ENCODE measurements at places on chromosomes 4 and X.
A peak's percentile ranks its signal among the peaks of the same experiment; 100 is the strongest.

DNA sequence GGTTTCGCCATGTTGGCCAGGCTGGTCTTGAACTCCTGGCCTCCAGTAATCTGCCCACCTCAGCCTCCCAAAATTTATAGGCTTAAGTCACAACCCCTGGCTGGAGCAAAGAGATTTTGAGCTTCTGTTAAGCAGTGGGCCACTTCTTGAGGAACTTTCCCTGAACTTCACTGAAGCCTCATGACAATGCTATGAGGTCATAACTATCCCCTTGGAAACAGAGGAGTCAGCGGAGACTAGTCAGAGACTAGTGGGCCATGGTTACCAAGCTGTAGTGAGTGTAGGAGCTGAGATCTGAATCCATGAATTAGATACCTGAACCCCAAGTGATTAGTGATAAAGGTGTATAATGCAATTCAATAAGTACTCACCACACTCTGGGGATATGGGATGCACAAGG is 145.1 kb upstream of the MSX1 start:
- DNase-seq, result no peak

DNA sequence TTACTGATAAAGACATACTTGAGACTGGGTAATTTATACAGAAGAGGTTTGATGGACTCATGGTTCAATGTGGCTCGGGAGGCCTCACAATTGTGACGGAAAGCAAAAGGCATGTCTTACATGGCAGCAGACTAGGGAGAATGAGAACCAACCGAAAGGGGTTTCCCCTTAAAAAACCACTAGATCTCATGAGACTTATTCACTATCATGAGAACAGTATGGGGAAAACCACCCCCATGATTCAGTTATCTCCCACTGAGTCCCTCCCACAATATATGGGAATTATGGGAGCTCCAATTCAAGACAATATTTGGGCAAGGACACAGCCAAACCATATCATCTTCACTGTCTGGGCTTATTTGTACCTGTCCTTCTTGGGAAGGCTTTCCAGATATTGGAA is 22.8 kb upstream of the MUC7 start:
- DNase-seq, result no peak

DNA sequence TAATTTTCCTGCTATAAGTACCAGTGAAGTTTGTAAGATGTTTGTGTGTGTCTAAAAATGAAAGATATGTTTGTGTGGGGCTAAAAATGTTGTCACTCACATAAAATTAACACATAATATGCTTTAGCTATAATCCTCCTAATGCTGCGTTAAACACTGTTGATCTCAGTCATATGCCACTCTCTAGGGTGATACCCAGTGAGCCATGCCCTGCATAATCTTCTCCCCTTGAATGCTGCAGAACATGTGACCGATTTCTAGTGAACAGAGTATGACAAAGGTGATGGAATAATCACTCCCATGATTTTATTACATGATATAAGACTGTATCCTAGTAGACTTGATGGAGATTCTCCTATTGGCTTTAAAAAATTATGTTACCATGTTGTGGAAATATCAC is 119.1 kb upstream of the EPHA5 start:
- no peak for DNase-seq

DNA sequence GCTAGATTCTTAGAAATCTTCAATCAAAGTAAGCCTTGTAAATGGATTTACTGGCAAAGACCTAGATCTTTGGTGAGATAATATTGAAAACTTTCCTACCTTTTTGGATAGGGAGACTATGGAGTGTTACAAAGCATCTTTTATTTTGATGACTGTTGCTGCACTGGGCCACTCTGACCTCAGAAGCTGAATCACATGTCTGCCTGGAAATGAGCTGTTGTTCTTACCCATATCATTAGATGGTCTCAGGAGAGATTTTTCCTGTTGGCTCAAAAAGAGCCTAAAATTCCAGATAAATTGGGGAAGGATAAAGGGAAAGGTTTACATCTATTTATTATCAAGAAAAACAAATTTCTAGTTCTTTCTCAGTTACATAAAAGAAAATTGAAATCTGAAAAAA is 127.5 kb upstream of the BMP3 start:
- DNase-seq, result no peak

DNA sequence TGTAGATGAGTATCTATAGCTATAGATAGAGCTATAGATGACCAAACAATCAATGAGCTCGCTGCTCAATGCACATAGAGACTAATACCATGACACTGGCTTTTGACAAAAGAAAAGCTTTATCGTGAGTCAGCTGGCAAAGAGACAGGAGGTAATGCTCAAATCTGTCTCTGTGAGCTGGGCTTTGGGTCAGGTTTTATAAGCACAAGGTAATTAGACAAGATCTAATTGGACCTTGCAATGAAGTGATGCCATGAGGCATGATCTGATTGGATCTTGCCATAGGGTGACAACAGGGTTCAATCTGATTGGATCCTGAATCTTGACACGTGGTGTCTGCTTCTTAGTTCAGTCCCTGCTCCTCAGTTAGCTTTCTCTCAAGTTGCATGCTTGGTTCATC is 180.7 kb upstream of the MXRA5 start:
- no peak for DNase-seq

DNA sequence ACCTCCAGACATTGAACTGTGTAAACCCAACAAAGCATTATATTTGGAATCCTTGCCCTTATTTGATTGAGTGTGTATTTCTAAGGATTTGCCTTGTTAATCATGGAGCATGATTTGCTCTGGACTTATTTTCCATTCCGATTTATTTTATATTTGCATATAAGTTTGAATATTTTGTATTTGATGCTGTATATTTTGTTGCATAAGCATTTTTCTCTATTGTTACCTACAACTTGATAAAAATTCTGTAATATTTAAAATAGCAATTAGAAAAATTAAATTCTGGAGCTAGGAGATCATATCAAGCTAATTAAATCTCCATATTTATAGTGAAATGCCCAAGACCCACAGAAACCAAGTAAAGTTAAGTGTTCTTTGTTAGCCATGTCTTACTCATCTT is 47.2 kb downstream of the USO1 start:
- DNase-seq, result no peak

DNA sequence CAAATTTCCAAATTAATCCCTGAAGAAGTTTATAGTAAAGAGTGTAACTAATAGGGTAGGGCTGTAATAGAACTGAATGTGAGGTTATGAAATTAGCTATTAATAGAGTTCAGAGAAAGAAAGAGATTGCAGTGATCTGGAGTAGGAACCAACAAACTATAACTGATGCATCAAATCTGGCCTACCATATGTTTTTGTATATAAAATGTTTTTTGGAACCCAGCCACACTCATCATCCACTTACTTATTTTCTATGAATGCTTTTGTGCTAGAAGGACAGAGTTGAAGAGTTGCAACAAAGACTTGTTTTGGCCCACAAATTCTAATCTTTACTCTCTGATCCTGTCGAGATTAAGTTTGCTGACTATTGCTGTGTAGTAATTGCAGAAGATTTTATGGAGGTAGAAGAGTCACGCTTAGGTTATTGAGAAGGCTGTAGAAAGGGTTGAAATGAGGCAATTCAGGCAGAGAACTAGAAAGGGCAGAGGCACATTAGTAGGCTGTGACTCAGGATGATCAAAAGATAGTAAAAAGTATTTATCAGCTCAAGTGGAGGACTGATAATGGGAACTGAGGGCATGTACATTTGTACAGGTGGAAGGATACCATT is 298.7 kb upstream of the EMCN start:
- DNase-seq, result no peak

DNA sequence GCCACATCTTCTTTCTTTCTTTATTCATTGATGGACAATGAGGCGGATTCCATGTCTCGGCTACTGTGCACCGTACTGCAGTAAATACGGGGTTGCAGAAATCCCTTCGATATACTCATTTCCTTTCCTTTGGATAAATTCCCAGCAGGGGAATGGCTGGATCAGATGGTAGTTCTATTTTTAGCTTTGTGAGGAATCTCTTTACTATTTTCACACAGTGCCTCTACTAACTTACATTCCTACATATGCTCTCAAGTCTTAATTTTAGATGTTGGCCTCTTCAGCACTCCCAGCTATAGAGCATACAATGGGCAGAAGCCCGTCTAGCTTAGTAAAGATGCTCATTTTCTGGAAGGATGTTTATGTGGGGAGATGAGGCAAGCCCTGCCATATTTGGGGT is 317.4 kb downstream of the ASMT start:
- DNase-seq, result no peak

DNA sequence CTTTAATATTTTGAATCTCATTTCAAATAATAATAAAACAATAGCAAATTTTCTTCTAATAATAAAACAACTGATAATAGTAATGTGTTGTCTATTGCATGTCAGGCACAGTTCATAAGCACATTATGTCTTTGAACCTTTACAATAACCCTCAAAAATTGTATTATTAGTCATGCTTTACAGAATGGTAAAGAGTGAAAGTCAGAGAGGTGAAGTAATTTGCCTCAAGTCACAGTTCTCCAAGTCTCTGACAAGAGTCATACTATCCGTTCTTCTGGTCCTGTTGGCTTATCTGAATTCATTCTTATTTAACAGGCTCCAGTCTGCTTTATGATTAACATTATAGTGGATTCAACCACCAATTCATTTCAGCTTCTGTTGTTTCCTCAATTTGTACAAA is 313.0 kb downstream of the AFF2 start:
- no peak for DNase-seq

- DNase-seq, result no peak
Measured at GRCh38 chr4:68368691-68369131, 18.8 kb upstream of the YTHDC1 start.

GRCh38 chr4:20253735-20254409 is 2.2 kb downstream of the SLIT2 start:
- no peak for DNase-seq

DNA sequence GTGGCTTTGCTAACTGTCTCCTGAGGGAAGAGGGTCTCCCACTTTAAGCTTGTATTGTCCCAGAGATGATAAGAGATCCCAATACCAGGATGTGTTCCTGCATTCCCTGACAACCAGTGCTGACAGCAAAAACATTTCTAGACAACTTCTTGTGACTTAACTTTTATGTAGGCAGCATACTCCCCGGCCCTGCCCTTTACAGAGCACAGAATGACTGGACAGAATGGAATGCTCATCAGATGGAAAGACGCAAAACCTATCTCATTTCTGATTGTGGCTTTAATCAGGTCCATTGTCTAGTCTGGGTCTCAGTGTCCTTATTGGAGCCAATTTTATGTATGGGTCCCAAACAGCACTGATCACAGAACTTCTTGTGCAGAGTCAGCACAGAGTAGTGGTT is 18.2 kb upstream of the PLAC1 start:
- DNase-seq, result no peak

GRCh38 chr4:140326395-140326993 is 47.0 kb upstream of the SCOC start:
- DNase-seq, result no peak

DNA sequence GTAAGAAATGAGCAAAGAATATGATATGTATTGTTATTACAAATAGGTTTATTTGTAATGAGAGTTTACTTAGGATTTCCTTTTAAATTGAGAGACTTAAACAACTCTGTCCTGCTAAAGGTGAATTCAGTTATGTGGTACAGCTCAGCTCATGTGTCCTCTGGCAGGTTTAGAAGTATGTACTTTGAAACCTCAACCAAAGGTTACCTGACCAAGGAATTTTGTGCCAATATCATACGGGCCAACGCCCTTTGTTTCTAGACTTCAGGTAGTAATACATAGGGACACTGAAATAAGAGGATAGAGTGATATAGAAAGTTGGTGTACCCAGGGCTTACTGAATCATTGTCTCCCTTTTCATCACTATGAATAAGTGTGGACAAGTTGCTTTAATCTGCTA is 25.7 kb downstream of the SLAIN2 start:
- DNase-seq, result no peak

GRCh38 chr4:78627046-78627965 is 75.7 kb downstream of the ANXA3 start:
- DNase-seq, result no peak

DNA sequence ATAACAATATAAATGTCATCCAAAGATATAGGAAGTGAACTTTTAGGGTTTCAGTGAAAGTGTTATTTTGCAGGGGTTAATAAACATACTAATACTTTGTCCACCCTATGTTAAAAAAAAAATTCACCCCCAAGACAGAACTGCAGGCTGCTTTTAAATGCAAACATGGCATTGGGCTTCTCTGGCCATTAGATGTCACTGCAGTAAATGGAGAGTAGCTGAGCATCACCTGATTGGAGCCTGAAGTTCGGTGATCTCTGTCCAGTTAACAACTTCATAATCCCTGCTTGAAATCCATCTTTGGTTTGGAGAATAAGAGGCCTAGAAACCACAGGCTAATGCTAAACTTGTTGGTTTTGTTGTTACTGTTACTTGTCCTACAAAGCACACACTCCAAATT is 18.7 kb downstream of the SLC25A43 start:
- no peak for DNase-seq

- no peak for DNase-seq
Measured at GRCh38 chrX:123236859-123237258, 52.8 kb downstream of the GRIA3 start.

- DNase-seq, result peak; percentile 54
Measured at GRCh38 chrX:102950908-102951866, 14.1 kb downstream of the RAB40AL start.

DNA sequence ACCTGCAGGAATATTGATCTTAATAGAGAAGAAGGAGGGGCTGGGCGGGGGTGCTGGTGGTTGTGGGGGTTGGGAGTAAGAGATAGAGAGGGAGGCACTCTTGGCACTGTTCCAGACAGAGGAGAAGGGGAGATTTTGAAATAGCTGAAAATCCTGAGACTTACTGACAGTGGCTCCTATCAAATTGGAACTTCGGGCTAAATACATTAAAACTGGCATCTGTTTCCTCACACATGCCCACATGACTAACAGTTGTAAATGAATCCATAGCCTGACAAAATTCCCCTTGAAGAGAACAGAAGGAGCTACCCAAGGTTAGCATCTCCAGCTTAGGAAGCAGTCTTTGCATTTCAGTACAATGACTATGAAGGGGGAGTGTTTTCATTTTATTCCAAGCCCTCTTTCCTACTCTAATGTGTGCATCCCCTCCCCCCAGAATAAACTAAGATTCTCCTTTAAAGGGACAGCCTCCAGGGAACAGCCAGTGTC is 1.4 kb downstream of the DCX start:
- DNase-seq, result no peak

GRCh38 chrX:110053453-110053852 is 50.5 kb downstream of the TMEM164 start:
- no peak for DNase-seq

- DNase-seq, result no peak
Measured at GRCh38 chr4:98027827-98028226, 115.4 kb downstream of the STPG2 start.

DNA sequence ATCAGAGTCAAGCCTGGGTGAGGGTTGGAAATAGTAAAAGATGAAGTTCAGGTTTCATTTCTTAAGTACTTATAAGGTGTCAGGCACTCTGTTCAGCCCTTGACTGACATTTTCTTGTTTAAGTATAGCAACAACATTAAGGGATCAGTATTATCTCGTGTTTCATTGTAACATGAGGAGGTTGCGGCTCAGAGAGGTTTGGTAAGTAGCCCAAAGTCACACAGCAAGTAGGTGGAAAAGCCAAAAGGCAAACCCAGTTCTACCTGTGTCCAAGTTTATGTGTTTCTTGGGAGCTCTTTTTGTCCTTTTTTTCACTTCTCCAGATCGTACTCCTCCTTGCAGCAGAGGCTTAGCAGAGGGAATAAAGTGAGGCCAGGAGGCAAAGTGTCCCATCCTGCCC is 337.5 kb upstream of the KLF3 start:
- no peak for DNase-seq

GRCh38 chr4:16642897-16643296 is 255.5 kb downstream of the LDB2 start:
- DNase-seq, result no peak

GRCh38 chr4:104930298-104930697 is 216.4 kb upstream of the TET2 start:
- DNase-seq, result no peak
